ENCODE measurements at places on chromosomes 1 and 21.

GRCh38 chr1:200905411-200906052, 10.8 kb downstream of the INAVA start:
- no peak for DNase-seq

GRCh38 chr21:45887120-45887611, 94.4 kb upstream of the COL6A1 start:
- DNase-seq, result no peak

DNA sequence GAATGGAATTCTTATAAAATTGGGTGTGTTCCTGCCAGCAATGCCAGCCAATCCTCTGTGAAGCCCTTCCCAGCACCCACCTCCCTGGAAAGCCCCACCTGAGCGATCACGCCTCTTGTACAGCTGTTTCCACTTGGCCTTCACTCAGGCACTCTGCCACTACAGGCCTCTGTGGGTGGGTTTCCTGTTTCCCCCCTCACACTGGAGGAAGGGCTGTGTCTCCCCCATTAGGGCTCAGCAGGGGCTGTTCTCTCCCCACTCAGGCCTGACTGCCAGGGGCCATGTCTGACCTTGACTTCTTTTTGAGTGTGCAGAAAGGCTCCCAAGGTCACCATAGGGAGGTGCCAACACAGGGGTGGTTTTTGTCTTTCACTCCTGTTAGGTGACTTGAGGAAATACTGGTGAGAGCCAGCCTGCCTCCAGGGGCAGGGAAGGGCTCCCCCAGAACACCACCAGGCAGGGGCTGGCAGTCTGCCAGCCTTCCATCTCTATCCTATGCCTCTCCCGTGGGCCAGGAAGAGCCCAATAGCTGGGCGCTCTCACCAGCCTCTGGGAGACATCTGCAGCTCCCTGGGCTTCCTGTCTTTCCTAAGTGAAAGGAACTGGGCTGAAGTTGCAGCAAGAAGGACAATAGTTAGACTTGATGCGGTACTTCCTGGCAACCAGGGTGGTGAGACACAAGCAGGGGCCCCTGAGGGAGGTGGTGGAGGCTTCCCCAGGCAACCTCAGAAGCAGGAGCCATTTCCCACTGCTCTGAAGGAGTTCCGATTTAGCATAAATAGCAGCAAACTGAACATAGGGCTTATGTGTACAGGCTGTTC, 49.1 kb downstream of the ELK4 start:
- no peak for DNase-seq

DNA sequence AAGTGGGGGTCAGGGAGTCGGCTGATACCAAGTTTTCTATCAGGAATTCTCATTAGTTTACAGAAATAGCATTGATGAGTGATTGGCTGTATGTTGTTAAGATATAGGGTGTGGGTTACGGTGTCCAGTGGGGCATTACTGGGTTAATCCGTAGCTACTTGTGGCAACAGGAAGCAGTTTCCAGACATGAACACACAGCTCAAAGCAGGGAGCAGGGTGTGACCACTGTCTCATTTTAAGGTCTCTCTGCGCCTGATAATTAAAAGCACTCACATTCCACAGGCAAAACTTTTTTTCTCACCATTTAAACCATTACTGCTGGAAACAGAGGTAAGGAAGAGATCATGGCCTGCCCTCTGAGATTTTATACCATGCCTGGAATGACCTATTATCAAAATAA, 114.9 kb downstream of the SIK1 start:
- no peak for DNase-seq

DNA sequence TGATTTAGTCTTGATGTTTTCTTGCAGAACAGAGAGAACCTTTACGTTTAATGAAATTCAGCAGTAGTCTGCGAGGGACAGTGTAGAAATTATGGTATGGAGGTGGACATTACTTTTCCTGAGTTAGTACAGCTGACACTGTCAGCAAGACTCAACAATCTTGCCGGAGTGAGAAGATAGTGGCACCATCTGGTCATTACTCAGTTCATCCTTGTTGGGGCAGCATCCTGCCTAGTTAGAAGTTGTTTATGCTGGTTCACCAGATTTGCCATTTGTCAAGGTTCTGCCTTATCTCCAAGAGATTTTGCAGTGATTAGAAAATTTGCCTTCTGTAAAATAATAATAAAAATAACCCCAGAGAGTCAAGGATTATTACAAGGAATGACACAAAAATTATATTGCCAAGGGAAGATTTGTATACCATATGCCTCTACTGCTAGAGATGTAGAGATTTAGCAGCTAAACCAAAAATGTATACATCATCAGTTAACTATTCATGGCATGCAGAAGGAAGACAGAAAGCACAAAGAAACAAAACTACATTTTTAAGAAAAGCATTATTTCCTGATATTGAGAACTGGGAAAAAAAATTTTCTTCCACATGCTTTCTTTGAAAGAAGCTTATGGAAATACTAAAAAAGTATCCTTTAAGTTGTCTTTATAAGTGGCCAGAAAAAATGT, 1967.4 kb downstream of the NCAM2 start:
- DNase-seq, result no peak

- no peak for DNase-seq
These were observed 54.5 kb downstream of the PCNX2 start for GRCh38 chr1:233240829-233241682.
